ENCODE measurements at places on chromosomes 1 and 21.

DNA sequence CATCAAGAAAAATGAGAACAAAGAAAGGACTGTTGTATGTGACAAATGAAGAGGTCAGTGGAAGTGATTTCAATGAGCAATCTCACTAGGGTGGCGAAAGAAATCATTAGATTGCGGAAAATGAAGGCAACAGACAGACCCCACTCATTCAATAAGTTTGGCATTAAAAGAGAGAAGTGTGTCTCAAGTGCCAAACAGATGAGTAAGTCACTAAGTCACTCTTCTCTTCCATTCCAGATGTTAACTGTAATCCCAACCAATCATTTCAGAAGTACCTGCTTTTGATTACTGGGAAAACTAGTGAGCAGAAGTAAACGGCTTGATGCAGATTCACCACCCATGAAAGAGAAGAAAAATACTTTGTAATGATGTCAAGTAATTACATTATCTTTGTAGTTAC, 144.3 kb upstream of the PRMT6 start:
- no peak for DNase-seq

- no peak for DNase-seq
Measured at GRCh38 chr1:111704776-111705175, 34.4 kb downstream of the INKA2 start.

GRCh38 chr1:244970236-244970743, 105.9 kb upstream of the HNRNPU start:
- DNase-seq, result peak; percentile 82

DNA sequence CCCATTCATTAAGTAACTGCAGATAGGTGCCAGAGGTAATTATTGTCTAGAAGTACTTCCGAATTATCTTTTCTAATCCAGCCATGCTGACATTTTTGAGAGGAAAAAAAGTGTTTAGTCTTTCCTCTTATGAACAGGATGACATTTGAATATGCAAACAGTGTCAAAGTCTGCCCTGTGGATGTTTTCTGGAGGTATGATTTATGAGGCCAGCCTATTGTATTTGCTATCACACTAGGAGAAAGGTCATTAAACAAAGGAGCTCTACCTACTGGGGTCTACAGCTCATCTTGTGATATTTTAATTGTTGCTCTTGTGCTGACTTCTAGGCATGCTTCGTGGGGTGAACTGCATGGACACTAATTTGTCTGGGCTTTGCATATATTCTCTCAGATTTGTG, 559.7 kb upstream of the CAMK1G start:
- DNase-seq, result no peak

DNA sequence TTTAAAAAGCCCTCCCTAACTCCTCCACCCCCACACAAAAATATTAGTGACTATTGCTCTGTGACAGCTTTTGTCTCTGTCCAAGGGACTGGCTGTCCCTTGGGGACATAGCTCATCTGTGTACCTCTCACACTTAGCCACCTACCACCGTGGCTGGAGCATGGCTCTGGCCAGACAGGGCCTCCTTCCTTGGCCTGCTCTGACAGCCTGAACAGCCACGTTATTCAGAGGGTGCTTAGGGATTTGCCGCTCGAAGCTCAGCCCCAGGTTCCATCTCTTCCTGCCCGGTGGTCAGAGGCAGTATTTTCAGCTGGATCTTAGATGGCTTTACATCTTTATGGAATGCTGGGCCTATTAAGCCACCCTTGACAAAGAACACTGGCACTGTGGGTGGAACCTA, 6.1 kb upstream of the CELSR2 start:
- no peak for DNase-seq

GRCh38 chr1:6378096-6378746, 15.3 kb downstream of the ACOT7 start:
- DNase-seq, result no peak

DNA sequence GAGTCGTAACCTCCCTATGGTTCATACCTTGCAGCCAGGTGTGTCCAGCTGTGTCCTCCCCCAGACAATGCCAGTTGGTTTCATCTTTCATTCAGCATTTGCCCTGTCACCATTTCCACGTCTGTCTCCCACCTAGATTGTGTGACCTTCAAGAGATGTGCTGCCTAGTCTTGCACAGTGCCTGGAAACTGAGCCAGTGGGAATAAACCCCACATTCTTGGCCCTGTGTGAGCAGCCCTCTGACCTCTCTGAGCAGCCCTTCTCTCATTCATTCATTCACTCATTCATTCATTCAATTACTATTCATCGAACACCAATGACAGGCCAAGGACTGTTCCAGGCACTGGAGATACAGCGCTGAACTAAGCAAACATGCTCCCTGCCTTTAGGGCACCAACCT, 115.7 kb downstream of the GRIK3 start:
- no peak for DNase-seq

- DNase-seq, result no peak
Measured at GRCh38 chr1:25958465-25958864, 39.4 kb downstream of the PAFAH2 start.

DNA sequence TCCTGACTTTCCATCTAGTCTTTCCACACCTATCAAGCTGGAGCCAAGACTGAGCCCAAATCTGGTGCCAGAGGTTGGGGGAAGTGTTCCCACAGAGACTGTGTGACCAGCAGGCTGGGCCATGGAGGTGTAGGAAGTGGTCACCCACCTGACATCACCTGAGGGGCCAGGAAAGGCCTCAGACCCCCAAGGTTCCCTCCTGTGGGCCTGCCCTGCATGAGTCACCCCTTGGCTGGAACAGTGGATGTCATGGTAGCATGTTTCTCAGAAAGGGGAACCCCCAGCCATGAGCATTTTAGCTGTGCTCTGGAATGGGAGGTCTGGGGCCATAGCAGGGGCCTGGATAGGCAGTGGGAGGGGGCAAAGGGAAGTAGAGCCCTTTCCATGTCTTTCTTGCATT, 5.7 kb upstream of the TNFRSF8 start:
- no peak for DNase-seq

GRCh38 chr1:185345913-185346720, 29.1 kb upstream of the IVNS1ABP start:
- DNase-seq, result no peak

- no peak for DNase-seq
Measured at GRCh38 chr1:192118881-192119405, 39.3 kb upstream of the RGS18 start.

DNA sequence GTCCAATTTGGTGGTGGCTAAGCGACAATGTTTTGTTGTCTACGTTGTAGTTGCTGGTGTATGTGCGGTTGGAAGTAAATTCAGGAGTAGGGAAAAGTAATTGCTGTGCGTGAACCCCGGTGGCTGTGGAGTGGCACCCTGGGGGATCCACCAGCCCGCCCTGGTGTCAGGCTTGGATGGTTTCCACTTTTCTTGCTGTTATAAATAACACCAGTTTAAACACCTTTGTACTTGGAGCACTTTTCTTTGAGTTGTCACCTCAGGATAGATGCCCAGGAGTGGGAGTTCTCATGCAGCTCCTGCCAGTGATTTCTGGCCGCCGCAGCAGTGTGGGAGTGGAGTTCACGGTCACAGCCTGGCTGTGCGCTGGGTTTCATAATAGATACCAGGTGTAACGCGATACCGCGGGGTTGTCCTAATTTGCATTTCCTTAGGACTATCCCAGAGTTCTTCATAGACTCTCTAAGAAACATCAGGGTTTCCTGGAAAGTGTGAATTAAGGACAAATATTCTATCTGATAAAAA, 12.8 kb upstream of the TMEM200B start:
- DNase-seq, result no peak

DNA sequence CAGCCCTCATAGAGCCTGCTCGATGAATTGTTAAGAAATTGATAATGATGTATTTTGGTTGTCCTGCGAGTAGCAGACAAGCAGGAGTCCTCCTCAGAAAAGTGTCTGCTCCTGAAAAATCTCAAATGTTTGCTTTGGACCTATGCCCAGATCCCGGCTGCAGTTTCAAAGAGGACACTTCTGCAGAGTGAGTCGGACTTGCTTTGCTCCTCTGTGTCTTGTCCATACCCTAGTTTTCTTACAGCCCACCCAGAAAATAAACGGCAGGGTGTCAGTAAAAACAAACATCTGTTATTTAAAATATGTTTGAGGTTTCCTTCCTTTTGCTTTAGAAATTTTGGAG, 2.8 kb downstream of the S100A10 start:
- no peak for DNase-seq

GRCh38 chr21:46610018-46610701, 5.3 kb upstream of the S100B start:
- no peak for DNase-seq
